ENCODE measurements at places on chromosomes 2 and 18.

- no peak for DNase-seq
Observed at GRCh38 chr2:239181074-239181902, 219.5 kb downstream of the HDAC4 start.

DNA sequence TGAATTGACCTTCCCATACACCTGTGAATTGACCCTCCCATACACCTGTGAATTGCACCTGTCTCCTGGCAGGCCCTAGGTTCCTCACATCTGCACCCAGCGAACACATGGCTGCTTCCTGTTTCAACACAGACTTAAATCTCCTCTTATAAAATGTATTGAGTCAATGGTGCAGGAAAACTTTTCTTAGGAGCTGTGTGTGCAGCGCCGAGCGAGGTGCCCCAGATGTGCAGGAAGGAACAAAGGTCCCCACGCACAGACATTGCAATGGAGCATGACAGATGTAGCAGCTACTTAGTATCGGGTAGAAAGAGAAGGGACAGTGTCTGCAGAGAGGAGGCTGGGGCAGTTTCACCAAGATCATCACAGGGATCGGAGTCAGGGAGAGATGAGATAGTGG lies 85.5 kb upstream of the PXDN start:
- no peak for DNase-seq

DNA sequence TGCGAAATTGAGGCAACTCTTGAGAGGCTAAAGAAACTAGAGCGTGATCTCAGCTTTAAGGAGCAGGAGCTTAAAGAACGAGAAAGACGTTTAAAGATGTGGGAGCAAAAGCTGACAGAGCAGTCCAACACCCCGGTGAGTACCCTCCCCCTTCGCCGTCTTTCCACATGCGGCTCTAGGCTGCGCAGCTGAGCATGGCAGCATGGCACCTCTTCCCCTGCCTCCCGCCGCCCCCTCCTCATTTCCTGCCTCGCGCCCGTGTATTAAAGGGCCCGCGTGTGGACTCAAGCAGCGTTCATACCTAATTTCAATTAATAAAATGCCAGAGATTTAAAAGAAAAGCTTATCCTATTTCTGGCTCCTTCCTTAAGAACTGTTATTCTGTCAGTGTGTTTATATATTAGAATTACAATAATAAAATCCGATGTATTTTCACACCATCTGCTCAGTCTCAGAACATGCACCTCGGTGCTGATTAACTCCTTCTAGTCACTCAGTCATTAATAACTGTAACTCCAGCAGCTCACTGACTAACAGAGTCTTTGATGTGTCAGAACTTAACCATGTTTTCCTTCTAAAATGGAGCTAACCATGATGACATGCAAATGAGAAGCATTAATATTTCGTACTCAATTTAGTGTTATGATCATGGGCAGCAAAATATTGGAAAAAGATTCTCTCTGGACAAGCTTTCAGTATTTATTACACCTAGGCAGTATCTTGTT lies 137.4 kb upstream of the CDCA7 start:
- no peak for DNase-seq

- no peak for DNase-seq
Observed at GRCh38 chr2:174634130-174635014, 36.8 kb upstream of the WIPF1 start.

DNA sequence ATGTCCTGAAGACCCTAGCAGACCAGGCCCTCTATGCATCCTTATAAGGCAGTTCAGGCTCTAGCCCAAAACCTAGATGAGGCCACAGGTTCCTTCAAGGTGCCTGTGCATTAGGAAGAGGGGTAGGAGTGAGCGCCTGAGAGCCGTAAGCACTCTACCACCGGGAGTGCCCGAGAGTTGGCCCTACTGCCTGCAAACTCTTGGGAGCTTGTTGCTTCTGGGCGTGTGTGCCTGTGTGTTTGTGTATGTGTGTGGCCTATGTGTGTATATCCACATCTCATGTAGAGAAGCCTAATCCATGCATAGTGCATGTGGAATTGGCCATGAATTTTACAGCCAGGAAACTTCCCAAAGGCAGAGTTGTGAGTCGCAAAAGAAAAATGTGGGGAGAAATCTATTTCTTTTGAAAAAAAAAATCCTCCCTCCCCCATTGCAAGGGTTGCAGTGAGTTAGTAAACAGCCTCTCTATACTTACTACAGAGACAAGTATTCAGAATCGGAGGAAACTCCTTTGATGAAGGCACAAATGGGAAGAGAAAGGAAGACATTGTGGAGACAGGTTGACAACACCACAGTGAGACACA lies 96.8 kb downstream of the ADD2 start:
- DNase-seq: no peak

All from lower lobe of right lung (tissue), 2 donors.